ENCODE measurements at places on chromosomes 16 and 17. TPM values are rescaled to one million over a fixed set of nuclear protein-coding genes. Genes with fewer than 3 reads are reported as not detected.

CDH1 gene
- 237 TPM for total RNA-seq

EVI2A gene
- total RNA-seq = not detected

NECAB2 gene
- total RNA-seq = 11.7 TPM

TMIGD1 gene
- total RNA-seq = not detected

NKIRAS2 gene
- 37.1 TPM for total RNA-seq

KRT27 gene
- not detected for total RNA-seq

C17orf78 gene
- not detected for total RNA-seq

EEF2K gene
- total RNA-seq = 19.6 TPM

TBC1D26 gene
- total RNA-seq = 0.83 TPM

CCDC182 gene
- total RNA-seq = not detected

CAPN15 gene
- total RNA-seq = 76.4 TPM

SYT17 gene
- 2.6 TPM for total RNA-seq

RNF157 gene
- total RNA-seq = 9.9 TPM

KPNB1 gene
- total RNA-seq = 742 TPM

MYH1 gene
- not detected for total RNA-seq

GLIS2 gene
- total RNA-seq = 14.3 TPM

OR3A3 gene
- not detected for total RNA-seq

PPP1R27 gene
- total RNA-seq = 0.15 TPM
